ENCODE measurements at places on chromosomes 7 and 10. TPM values are rescaled to one million over a fixed set of nuclear protein-coding genes. Genes with fewer than 3 reads are reported as not detected.

GRCh38 chr10:48582970-48583369, 21.9 kb downstream of the ARHGAP22 start:
- no peak for DNase-seq

DNA sequence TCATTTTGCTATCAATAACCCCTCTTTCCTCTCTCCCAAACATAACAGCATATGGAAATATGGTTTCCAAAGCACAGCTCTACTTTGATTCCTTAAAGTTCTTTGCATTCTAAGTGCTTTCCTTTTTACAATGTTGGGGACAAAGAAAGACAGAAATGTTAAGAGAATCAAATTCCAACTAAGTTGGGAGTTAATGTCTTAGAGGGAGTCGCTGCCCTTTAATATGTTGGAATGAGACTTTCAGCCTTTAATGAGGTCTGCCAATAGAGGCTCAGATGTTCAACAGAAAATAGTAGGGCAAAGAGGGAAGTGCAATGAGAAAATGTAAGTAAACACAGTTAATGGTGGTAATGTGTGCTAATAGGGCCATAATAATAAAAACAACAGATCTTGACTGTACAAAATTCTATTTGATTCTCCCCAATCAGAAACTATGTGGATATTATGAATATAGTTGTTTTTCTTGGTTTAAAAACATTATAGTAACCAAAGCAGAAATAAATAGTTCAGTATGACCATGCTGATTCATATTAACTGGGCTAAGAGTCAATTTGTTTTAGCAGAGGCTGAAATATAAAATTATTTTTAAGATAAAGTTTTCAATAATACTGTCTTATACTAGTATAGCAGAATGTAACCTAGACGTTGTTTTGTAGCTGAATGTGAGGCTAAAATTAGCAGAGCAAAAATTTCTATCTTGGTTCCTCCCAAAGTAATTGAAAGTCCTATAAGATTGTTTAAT, 10.3 kb downstream of the HYCC1 start:
- no peak for DNase-seq

- DNase-seq, result no peak
Measured at GRCh38 chr7:106369352-106369751, 84.6 kb upstream of the NAMPT start.

DNA sequence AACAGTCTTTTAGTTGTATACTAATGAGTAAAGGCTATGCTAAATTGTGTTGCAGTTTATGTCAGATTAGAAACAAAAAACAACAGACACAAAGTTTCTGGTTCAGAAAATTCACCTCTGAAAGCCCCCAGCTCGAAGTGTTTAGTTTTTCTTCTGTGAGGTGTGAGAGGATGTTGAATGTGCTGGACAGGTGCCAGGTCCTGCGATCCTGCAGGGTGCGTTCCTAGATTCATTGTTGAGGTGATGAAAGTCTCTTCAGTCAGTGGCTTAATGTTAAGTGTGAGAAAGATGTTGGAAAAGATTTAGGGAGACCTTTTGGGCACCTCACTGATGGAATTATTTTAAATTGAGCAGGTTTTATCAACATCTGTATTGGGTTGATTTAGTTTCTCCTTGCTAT, 287.3 kb downstream of the SDK1 start:
- DNase-seq, result no peak

- DNase-seq, result no peak
Measured at GRCh38 chr10:86354761-86355540, 11.6 kb downstream of the GRID1 start.

- no peak for DNase-seq
Measured at GRCh38 chr7:8111282-8111960, 142.8 kb downstream of the GLCCI1 start.

GRCh38 chr10:124171561-124171960, 78.2 kb upstream of the CHST15 start:
- no peak for DNase-seq

GRCh38 chr10:3090914-3091787, 23.8 kb downstream of the PFKP start:
- no peak for DNase-seq

DNA sequence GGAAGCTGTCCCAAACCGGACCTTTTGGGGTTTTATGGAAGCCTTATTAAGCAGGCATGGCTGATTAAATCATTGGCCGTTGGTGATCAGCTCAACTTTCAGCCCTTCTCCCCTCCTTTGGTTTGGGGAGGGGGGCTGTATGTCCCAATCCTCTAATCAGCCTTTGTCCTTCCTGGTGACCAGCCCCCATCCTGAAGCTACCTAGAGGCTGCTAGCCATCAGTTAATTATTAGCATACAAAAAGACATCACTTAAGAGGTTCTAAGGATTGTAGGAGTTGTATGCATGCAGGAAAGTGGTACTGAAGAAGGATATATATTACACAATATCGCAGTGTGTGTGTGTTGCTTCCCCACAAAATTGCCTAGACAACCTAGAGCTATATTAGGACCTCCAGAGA, 553.3 kb upstream of the FZD8 start:
- no peak for DNase-seq

Gene CABCOCO1
- total RNA-seq, result 0.68 TPM

Gene ELAPOR2
- total RNA-seq, result 9.7 TPM
